ENCODE measurements at places on chromosomes 7 and 10. TPM values are rescaled to one million over a fixed set of nuclear protein-coding genes. Genes with fewer than 3 reads are reported as not detected.

The PON3 gene
- 1.8 TPM for polyA plus RNA-seq

The CALHM1 gene
- 0.10 TPM for polyA plus RNA-seq

The ADAP1 gene
- polyA plus RNA-seq, result 15.2 TPM

The OGDH gene
- 91.5 TPM for polyA plus RNA-seq

The UCMA gene
- polyA plus RNA-seq, result not detected

The AKAP9 gene
- 82.8 TPM for polyA plus RNA-seq

The RHOBTB1 gene
- 71.0 TPM for polyA plus RNA-seq

The TYSND1 gene
- 11.3 TPM for polyA plus RNA-seq

The DDX50 gene
- polyA plus RNA-seq, result 63.3 TPM

DNA sequence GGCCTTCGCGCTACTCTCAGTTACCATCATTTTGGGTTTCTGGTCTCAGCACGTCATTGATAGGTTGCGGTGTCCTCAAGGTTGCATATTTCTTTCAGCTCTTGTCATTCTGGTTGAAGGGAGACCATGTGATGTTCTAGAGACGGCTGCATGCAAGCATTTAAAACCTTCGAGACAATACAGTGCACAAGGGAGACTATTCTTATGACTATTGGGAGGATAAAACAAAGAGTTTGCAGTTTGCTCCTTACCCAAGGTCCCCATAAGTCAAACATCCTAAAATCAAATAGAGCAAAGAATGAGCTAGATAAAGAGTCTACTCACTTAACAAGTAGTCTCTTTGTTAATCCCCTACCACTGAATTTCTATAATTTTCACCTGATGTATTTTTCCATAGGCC, 39.1 kb downstream of the NPVF start:
- DNase-seq, result no peak

DNA sequence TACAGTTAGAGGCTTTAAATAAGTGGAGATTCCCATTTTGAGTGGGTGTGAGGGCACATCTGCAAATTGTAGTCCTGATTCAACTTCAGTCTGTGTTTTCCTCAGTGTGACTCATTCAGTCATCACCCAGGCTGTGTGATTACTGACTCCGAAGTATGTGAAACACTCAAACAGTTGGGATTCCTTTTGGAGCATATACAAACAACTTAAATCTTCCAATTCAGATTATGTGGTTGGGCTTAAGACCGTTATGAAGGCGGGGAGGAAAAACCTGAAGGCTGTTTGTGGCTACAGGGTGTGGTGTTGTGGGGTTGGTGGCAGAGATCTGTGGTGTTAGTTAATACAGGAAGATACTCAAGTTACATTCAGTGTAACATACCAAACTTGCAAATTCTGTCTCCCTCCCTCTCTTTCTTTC, 259.7 kb upstream of the FERD3L start:
- DNase-seq, result no peak

DNA sequence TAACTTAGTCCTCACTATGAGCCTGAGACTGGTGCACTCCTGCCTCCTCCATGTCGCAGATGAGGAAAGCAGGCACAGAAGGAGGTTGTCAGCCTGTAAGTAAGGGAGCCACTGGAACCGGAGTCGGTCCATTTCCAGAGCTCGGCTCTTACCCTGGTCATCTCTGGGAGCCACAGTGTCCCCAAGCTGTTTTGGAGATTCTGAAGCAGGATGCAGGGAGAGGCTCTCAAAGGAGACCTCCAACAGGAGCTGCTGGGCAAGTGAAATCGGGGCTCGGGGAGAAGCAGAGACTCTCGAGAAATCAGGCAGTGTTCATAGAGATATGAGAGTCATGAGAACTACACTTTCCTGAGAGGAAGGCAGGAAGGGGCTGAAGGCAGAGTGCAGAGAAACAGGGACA, 39.0 kb downstream of the VSTM4 start:
- DNase-seq, result no peak

DNA sequence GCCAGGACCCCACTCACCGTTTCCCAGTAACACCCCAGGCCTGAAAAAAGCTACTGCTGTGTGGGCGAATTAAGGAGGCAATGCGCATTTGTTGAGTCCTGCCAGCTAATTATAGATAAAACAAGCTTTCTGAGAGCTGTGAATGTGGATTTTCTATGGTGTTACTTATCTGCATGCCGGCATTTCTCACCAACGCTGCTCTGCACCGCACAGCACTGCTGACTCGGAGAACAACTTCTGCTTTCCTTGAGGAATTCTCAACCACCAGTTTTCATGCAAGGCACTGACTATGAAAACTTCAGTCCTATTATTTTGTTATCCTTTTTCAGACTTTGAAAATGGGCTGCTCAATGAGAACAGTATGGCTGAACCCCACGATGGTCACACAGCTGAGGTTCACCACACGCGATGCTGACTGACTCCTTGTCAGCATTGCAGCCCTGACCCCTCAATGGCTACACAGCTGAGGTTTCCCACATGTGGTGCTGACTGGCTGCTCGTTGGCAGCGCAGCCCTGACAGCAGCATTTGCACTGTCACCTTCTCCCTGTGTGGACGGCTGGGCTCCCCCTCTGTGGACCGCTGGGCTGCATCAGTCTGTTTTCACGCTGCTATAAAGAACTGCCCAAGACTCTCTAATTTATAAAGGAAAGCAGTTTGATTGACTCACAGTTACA, 190.6 kb downstream of the DIP2C start:
- DNase-seq, result no peak

GRCh38 chr10:80646366-80646765, 108.7 kb downstream of the SH2D4B start:
- no peak for DNase-seq

- DNase-seq, result no peak
Measured at GRCh38 chr10:4511509-4511908, 314.5 kb upstream of the AKR1E2 start.

- no peak for DNase-seq
Measured at GRCh38 chr7:15245831-15246230, 316.0 kb downstream of the AGMO start.

GRCh38 chr10:116878123-116878522, 28.8 kb downstream of the ENO4 start:
- no peak for DNase-seq

GRCh38 chr7:9181356-9181755, 747.9 kb downstream of the NXPH1 start:
- DNase-seq, result no peak

- DNase-seq, result no peak
Measured at GRCh38 chr10:99341860-99342490, 12.8 kb downstream of the CNNM1 start.

DNA sequence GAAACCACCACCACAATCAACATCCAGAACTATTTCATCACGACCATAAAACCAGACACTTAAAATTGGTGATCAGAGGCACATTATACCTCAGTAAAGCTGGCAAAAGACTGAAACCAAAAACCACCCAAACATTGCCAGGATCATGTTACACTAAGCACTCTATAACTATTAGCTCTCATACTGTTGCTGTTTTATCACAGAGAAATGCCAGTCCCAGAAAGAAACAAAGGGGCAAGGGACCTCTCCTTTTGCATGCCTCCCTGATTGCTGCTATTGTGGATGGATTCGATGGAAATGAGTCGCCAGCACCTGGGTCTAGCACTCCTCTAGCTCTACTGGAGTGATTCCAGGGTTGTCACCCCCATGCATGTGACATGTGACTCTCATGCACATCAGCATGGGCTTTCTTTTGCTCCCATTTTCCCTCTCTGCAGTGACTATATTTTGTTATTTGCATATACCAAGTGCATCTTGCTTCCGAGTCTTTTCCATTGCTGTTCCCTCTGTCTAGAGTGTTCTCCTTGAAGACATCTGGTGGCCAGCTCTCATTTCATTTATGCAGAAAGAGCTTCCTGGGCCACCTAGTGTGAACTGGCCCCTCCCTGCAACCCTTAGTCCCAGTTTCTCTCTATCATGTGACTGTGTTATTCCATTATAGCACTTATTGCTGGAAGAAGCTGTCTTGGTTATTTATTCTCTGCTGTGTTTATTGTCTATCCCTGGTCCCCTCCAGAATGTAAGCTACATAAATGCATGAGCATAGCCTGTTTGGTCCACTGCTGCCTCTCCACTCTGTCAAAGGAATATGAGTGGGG, 300.6 kb downstream of the PLXNA4 start:
- no peak for DNase-seq

GRCh38 chr10:130543794-130544193, 407.6 kb downstream of the GLRX3 start:
- no peak for DNase-seq

DNA sequence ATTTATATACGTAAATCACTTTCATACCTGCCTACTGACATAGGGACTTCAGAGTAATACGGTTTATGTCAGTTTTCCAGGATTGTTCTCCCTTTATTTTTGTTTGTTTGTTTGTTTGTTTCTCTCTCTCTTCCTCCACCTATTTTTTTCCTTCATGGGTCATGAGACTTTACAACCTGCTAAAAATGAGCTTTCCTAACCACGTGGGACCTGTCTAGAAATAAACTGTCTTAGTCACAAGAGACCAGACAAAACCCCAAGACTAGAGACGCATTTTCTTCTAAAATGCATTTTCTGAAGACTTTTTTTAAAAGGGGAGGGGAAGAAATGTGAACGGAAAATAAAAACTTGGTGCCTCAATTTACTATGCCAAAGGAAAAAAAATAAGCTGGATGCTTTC, 41.1 kb upstream of the FIGNL1 start:
- DNase-seq, result no peak

GRCh38 chr10:34721208-34721840, 93.8 kb downstream of the PARD3 start:
- no peak for DNase-seq

DNA sequence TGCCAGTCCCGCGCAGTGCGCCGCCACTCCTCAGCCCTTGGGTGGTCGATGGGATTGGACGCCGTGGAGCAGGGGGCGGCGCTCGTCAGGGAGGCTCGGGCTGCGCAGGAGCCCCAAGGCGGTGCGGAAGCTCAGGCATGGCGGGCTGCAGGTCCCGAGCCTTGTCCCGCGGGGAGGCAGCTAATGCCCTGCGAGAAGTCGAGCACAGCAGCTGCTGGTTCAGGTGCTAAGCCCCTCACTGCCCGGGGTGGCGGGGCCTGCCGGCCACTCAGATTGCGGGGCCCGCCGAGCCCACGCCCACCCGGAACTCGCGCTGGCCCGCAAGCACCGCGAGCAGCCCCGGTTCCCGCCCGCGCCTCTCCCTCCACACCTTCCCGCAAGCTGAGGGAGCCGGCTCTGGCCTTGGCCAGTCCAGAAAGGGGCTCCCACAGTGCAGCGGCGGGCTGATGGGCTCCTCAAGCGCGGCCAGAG, 14.4 kb upstream of the WASL start:
- DNase-seq, result no peak

Data from left renal pelvis (tissue), 4 donors.